CD8-positive, alpha-beta memory T cell (primary cell): ENCODE measurements at places on chromosomes 6 and 20. TPM values are rescaled to one million over a fixed set of nuclear protein-coding genes. Genes with fewer than 3 reads are reported as not detected.

DNA sequence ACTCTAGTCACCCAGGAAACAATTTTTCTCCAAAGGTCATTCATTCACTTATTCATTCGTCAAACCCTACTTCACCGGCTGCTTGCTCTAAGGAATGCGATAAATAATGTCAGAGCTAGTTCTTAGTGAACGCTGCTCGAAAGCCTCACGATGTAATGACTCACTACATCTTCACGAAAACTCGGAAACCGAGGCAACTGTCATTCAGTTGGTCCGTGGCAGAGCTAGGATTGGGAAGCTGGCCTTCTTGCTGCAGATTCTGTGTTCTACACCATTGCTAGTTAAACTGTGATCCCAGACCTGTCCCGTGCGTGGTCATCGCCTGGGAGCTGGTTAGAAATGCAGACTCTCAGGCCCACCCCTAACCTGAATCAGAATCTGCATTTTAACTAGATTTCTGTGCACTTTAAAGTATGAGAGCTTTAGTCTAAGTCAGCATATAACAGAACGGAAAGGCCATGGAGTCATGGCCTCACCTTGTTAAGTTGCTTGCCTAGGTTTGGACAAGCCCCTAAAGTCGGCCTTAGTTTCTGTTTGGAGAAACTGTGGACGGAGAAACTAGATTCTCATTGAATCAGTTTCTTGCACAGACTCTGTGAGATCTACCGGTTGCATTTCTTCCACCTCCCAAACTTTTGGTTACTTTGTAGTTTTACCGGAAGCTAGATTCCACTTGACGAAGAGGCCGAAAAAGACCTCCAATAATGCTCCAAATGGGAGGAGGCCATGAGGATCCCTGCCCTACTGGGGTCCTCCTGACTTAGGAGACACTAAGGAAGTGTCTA lies 651 bp upstream of the CCND3 start:
- no peak for DNase-seq

- DNase-seq, result peak; percentile 61
These were observed 45.2 kb downstream of the THEMIS start for GRCh38 chr6:127855542-127856159.

The DLK2 gene
- 1.4 TPM for polyA plus RNA-seq

The FKBP1C gene
- polyA plus RNA-seq, result not detected

The CEBPB gene
- polyA plus RNA-seq, result 27.0 TPM
